AG10803 (cell line): ENCODE measurements at places on chromosomes 3 and 15.
A peak's percentile ranks its signal among the peaks of the same experiment; 100 is the strongest.

GRCh38 chr3:19348941-19349564 is 200.7 kb downstream of the KCNH8 start:
- peak; percentile 5 for DNase-seq

DNA sequence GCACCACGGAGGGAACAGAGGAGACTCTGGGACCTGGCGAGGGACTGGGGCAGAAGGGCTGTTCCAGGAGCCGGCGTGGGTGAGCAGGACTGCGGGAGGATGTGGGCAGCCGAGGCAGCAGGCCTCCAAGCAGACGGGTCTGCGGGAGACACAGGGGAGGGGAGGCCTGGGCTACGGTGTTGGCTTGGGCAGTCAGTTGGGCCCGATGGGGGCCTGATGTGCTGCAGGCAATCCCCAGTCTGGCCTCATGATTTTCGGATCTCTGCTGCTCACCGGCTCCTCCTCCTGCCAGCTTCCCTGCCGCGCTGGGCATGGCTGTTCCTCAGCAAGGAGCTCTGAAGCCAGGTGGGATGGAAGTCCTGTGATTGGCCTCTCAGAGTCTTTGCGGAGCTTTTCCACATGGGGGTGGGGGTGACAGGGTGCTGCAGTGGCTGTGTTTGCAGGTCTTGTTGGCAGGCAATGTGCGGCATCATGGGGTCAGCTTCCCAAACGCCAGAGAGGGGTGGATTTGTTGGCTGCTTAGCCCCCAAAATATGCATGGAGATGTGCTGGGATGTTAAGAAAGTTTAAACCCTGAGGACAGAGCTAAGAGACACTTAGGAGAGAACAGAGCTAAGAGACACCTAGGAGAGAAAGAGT is 19.3 kb downstream of the MINAR1 start:
- DNase-seq: no peak

DNA sequence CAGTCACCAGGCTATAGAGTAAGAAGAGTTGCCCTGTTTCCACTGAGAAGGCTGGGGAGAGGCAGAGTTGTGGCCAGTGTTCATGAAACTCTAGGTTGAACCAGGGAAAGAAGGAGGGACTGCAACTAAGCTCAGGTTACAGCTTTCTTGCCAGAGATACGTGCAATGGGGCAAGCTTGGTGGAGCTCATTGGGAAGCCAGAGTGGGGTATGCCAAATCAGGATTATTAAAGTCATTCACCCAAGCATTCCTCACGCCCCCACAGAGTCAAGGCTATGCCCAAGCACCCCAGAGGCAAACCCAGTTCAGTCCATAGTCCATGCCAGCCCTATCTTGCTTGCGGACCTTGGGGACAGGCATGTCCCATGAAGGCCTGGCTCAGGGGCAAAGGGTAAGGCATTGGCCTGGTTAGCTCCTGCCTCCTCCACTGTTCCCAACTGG is 17.6 kb downstream of the SLC6A20 start:
- no peak for DNase-seq

GRCh38 chr3:195522254-195523023 is 20.7 kb downstream of the PPP1R2 start:
- DNase-seq: peak; percentile 31

DNA sequence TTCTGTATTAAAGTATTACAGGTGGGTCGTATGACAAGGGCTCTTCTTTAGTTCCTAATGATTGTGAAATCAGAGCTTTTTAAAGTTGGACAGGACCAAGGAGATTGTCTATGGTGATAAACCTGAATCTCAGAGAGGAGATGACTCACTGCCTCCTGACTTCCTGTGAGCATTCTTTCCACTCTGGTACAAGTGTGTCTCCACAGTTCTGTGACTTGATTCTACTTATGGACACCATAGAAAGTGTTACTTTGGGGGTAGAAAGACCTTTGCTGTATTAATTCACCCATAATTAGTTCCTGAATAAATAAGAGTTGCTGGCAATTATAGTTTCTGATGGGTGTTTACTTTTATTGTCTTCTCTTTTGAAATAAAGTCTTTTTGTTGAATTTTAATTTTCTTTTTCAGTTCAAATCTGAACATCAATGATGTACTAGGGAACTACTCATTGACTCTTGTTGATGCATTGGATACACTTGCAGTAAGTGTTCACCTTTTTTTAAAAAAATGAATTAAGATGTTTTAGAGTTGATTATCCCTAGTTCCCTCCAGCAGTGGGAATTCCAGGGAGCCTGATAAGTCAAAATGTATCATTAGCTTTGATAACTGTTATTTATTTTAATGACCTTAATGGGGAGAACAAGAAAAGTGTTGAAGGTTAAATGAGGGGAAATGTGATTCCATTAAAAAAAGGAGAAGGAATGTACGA is 7.4 kb downstream of the EDEM1 start:
- DNase-seq: peak; percentile 77

DNA sequence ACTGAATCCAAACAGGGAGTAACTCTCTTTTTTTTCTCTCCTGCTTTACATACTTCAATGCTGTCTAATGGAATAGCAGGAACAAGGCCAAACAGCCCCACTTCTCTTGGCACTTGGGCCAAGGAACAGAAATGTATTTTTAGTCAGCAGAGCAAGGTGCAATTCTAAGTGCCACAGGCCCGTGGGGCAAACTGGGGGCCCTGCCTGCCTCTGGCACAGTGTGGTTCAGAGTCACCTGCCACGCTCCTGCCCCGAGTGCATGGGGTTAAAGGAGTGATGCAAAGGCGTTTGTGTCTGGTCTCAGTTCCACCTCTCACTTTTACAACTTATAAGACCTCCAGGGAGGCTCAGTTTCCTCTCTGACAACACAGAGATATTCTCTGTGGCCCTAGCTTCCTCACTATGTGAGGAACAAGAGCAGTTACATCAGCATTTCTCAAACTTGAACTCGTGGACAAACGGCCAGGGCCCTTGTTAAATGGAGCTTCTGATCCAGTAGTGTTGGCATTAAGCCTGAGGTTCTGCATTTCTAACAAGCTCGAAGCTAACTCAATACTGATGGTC is 51.3 kb downstream of the LRIG1 start:
- no peak for DNase-seq

- no peak for DNase-seq
Observed at GRCh38 chr3:166445865-166446264, 608.6 kb upstream of the BCHE start.

GRCh38 chr3:191502583-191502982 is 41.6 kb downstream of the PYDC2 start:
- DNase-seq: no peak

GRCh38 chr15:62344806-62345539 is 179.9 kb upstream of the C2CD4B start:
- DNase-seq: peak; percentile 64

GRCh38 chr3:172415323-172415722 is 32.9 kb downstream of the GHSR start:
- peak; percentile 34 for DNase-seq
